ENCODE measurements at places on chromosomes 11 and 22.

- no peak for DNase-seq
Observed at GRCh38 chr22:46726066-46726985, 11.7 kb downstream of the CERK start.

- DNase-seq: no peak
Observed at GRCh38 chr11:20610825-20611224, 11.4 kb downstream of the SLC6A5 start.

- no peak for DNase-seq
Observed at GRCh38 chr11:98616098-98616655, 404.6 kb upstream of the CNTN5 start.

GRCh38 chr11:43376594-43376993 is 17.9 kb downstream of the TTC17 start:
- no peak for DNase-seq

- DNase-seq: no peak
Observed at GRCh38 chr11:74719011-74719410, 12.2 kb downstream of the CHRDL2 start.

- DNase-seq: peak; percentile 60
Observed at GRCh38 chr11:66277471-66278362, at the start of gene CNIH2. CNIH2 (plus strand) TSS chr11:66278175; CDS start chr11:66278457, 282 bp downstream.

DNA sequence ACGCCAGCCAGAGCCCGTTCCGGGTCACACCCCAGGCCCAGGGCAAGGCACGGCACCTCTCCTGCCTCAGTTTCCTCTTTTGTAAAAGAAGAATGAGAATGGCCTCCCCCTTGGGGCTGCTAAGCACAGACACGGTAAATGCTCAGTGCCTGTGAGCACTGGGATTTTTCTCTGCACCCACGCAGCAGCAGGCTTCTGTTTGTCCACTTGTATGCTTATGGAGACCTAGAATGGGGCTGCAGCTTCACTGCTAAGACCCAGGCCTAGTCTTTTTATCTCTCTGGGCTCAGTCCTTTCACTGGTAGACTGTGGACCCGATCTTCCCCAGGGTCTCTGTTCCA is 1327.9 kb downstream of the TBC1D22A start:
- no peak for DNase-seq

DNA sequence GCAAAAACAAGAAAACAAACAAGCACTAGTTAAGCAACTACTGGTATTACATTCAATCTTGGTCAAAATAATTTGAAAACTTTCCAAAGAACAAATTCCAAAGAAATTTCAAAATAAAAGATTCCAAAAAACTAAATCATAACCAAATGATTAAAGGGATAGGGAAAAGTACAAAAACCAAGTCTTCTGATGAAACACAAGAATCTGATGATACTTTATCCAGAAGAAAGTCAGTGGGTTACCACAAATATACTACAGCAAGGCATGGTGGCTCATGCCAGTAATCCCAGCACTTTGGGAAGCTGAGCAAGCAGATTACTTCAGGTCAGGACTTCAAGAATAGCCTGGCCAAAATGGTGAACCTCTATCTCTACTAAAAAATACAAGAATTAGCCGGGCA is 59.1 kb downstream of the NUP98 start:
- DNase-seq: no peak

GRCh38 chr11:78254268-78254667 is 65.5 kb downstream of the USP35 start:
- DNase-seq: no peak

GRCh38 chr11:13666708-13667107 is 1.8 kb upstream of the FAR1 start:
- DNase-seq: no peak

GRCh38 chr11:112834277-112834755 is 126.9 kb upstream of the NCAM1 start:
- peak; percentile 79 for DNase-seq
